Activated naive CD8-positive, alpha-beta T cell treated with anti-CD3 and anti-CD28 coated beads, Interleukin-2, amount 10 ng/mL, durations not matched to agents 7 days and 5 days (primary cell): ENCODE measurements at places on chromosomes 12 and 14. TPM values are rescaled to one million over a fixed set of nuclear protein-coding genes. Genes with fewer than 3 reads are reported as not detected.
A peak's percentile ranks its signal among the peaks of the same experiment; 100 is the strongest.

Gene TESPA1
- total RNA-seq = 112 TPM

Gene SAMD15
- total RNA-seq = not detected

Gene TCHP
- total RNA-seq = 37.2 TPM

Gene ZNF605
- total RNA-seq = 12.3 TPM

Gene IGF1
- total RNA-seq = 1.3 TPM

Gene KRT74
- total RNA-seq = not detected

Gene KLRK1
- 319 TPM for total RNA-seq

Gene GPR137C
- 0.47 TPM for total RNA-seq

Gene GPR84
- 0.39 TPM for total RNA-seq

Gene NFE2
- total RNA-seq = not detected

Gene KRT77
- not detected for total RNA-seq

Gene AJUBA
- total RNA-seq = 0.97 TPM

Gene SYCP3
- total RNA-seq = 0.94 TPM

Gene CLEC6A
- not detected for total RNA-seq

Gene OR6C76
- not detected for total RNA-seq

Gene PLA2G1B
- not detected for total RNA-seq

Gene IFNG-AS1
- 5.2 TPM for total RNA-seq

DNA sequence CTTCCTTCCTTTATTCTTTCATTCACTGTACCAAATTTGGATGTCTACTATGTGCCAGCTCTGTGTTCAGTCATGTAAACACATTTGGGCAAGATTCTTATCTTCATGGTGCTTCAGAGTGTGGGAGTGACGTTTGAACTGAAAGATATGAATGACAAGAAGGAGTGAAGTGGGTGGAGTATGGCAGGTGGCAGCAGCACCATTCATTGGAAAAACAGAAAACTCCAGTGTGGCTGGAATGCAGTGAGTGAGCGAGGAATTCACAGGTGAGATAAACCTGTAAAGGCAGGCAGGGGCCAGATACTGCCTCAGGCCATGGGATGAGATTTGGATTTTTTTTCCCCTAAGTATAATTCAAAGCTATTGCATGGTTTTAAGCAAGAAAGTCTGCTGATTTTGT lies 140.7 kb upstream of the CCDC198 start:
- DNase-seq = no peak

- DNase-seq = no peak
These were observed 15.7 kb upstream of the PHETA1 start for GRCh38 chr12:111384596-111384995.

- DNase-seq = peak; percentile 42
These were observed 6.5 kb downstream of the HOXC12 start for GRCh38 chr12:53961025-53961761.

- no peak for DNase-seq
These were observed 10.1 kb downstream of the PTGDR start for GRCh38 chr14:52277552-52277951.

DNA sequence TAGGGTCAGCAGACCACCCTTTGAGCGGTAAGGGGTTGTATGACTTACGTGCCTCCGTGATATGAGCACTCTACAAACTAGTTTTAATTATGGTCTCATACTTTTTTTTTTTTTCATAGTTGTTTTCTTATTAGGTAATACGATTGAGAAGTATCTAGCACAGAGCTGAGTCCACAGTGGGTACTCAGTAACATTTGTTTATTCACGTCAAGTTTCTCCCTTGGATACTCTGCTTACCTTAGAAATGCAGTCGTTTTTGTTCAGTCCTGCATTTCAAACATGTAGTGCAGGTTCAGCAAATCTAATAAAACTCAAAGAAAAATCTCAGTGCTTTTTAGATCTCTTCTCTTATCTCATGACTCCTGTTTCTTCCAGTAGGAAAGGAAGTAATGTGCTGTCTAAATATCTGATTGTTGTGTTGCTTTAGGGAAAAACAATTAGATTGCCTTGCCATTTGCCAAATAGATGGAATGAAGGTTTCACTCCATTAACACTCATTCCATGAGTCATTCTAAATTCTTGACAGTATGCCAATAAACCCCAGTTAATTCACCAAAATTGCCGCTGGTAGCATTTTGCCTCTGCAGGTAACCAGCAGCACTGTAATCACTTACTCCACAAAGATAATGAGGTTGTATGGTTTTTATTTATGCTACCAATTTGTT lies 118.9 kb downstream of the PTCSC3 start:
- DNase-seq = no peak

DNA sequence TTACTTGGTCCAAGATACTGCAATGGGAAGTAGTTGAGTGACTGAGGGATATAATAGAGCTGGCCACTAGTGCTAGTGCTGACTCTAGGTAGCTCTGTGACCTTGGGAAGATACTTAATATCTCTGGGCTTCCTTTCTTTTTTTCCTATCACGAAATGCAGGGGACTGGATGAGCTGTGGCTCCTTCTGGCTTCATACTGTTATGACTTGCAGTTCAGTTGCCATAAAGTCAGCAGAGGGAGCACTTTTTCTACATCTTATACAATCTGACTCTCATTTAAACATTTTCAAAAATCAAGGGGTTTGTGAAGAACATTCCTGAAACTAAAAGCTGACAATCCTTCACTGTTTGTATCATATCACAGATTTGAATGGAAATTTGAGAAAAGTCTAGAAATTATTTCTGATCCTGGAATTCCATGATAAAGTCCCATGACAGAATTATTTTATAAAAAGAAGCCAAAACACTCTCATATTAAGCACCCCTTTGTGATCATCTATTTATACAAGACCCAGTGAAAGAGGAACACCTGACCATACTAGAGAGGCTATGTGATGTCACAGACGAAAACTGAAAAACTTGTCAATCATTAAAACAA lies 5.3 kb downstream of the BHLHE41 start:
- DNase-seq = no peak

DNA sequence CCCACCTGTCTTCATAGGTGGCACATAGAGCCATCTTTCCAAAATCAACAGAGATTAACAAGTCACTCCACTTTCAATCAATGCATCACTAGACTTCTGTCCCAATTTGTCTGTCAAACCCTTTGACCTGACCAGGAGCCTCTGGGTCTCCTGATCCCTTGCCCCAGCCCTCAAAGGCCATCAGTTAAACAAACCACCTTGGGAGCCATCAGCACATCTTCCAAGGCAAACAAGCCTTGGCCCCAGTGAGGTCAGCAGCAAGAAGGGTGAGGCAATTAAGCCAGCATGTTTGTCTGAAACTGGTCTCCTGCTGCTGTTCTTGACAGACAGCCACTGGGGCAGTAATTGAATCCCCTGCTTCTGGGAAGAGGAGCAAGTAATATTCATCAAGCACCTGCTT lies 742.8 kb upstream of the TBX3 start:
- DNase-seq = no peak

GRCh38 chr14:42090122-42090521 lies 483.4 kb downstream of the LRFN5 start:
- DNase-seq = no peak

DNA sequence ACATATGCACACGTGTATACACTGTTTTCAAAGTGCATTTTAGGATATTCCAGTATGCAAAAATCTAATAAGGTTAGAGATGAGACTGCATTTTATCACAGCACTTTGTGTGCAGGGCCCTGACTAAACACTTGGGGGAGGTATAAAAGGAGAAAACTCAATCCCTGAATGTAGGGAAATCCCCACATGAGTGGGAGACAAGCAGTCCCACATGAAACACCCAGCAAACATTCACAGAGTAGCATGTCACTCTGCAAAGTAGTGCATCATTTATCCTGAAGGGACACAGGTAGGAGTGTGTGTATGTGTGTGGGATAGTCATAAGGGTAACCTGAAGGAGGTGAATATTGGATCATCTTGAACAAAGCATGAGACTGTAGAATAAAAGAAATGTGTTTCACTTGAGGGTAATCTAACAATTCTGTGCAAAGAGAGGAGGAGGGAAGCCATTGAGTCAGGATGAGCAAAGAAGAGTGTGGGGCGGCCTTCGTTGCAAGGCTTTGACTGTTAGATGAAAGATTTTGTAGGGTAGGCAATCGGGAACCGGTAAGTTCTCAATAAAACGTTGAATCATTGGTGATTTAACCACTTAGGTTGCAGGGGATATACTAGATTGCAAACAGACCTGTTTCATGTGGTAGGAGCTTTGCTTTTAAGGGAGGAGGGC lies 2.9 kb downstream of the PRPF40B start:
- DNase-seq = no peak

DNA sequence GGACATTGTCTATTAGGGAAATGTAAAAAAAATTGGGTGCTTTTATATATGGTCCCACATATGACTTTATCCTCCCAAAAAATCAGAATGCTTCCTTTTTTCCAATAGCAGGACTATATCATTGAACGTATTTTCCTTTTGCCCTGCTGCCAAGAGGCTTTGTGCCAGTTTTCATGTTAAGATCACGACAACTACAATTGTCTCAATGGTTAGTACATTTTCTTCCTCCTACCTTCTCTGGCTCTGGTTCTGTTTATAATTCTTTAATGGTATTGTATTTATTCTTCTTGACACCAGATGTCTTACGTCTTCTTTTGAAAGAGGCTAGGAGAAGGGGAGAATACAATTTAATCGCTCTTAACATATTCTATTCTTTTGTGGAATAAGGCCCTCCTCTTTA lies 106.9 kb downstream of the ANO6 start:
- DNase-seq = no peak

GRCh38 chr12:73677520-73678291 lies 859.9 kb upstream of the ATXN7L3B start:
- DNase-seq = no peak

- no peak for DNase-seq
These were observed 3.0 kb downstream of the SELPLG start for GRCh38 chr12:108630481-108631207.

DNA sequence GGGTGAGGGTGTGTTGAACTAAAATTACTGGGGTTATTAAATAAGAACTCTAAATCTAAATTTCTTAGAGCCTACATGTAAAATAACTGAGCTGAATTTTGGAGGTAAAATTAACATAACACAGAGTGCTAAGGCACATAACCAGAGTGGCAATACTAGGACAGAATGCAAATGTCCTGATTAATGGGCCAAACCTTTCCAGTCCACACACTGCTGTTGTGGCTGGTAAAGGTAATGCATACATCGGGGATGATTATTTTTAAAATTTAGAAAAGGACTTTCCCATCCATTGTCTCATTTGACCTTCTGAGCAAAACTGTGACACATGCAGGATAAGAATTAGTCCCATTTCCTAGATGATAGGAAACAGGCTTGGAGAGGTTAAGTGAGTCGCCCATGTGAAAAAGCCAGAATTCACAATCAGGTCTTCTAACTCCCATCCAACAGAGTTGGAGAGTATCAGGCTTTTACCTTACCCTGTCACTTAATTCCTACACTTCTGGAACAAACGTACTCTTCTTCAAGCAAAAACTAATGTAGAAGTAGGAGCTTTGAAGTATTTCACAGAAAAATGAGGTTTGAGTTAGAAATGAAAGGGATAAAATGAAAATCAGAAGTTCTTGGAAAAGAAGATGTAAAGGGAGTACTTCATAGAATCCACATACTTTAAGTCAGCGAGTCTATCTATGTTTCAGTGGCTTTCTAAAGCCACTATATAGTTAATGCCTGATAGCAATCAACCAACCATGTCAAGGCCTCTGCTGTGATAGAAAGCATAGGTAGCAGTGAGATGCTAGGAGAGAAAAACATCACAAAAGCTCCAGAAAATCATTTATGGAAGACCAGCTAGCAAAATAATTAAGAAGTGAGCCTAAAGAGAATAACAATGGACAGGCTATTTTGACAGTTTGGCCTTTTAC lies 334.9 kb upstream of the DIO2 start:
- no peak for DNase-seq

DNA sequence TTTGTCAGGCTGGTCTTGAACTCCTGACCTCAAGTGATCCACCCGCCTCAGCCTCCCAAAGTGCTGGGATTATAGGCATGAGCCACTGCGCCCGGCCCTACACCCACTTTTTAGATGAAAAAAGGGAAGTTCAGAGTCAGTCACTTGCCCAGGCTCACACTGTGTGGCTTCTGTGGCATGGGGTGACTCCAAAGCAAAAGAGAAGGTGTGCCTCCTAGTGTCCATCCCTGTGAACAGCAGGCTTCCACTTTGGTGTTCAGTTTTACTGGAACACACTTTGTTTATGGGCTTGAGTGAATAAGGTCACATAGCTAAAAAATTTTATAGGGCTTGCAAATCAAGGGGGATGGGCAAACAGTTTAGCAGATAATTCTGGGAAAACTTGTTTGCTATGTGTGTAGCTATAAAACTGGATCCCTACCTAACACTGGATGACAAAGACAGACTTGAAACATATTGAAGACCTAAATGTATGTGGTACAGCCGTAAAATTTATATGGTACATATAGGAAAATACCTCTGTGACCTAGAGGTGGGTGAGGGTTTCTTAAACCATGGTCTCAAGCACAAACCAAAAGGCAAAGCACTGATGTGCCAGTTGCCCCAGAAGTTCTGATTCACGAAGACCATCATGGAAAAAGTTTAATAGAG lies 54.9 kb downstream of the EID3 start:
- peak; percentile 60 for DNase-seq

DNA sequence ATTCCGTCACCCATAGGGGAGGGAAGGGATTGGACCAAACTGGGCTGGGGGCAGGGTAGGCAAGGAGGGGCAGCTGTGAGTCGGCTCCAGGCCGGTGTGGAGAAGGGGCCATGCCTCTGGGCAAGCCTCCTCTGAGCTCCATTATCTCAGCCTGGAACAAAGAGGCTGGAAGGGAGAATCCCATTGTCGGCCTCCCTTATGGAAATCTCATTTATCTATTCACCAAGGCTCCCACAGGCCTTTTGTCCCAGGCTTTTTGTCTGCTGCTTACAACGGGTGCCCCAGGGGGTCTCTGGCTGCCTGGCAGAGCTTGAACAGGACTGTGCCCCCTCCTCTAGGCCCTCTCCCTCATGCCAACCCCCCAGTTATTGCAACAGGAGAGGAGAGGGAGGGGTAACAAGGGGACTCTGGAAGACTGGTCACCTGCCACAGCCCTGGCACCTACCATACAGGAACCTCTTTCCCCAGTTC lies 19.5 kb downstream of the FIGNL2 start:
- DNase-seq = no peak

GRCh38 chr12:131092901-131093603 lies 139.3 kb downstream of the ADGRD1 start:
- peak; percentile 45 for DNase-seq

- no peak for DNase-seq
These were observed 134.6 kb upstream of the FBXO33 start for GRCh38 chr14:39566795-39567194.

DNA sequence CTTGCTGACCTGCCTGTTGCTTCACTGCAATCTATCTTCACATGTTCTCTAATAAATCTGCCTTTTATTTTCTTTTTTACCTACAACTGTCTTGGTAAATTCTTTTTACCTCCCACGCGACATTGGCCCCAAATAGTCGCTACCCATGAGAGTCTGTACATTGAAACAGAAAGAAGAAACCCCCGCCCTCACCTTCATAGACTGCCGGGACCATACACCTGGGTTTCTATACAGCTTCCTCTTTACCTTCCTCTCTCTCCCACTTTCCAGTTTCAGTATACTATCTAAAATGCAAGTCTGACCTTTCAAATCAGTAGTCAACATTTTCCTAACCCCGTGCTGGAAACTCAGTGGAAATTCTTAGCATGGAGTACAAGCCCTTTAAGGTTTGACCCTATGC lies 4.8 kb downstream of the SLC8A3 start:
- no peak for DNase-seq
